ENCODE measurements at places on chromosomes 2 and 18.

DNA sequence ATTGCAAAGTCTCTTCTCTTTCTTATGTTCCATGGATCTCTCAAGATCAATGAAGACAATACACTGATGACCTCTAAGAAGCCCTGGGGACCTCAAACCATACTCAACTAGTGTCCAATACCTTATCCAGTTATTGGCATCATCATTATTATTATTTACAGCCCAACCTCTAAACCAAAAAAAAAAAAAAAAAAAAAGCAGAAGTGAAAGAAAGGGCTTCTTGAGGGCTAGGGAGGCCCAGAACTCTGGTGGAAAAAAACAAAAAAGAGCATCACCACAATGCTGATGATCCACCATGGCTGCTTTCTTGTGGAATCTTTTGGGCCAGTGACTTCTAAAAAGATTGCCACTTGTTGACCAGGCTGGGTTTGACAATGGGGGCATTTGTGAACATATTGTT lies 324.9 kb downstream of the LPIN1 start:
- no peak for DNase-seq

DNA sequence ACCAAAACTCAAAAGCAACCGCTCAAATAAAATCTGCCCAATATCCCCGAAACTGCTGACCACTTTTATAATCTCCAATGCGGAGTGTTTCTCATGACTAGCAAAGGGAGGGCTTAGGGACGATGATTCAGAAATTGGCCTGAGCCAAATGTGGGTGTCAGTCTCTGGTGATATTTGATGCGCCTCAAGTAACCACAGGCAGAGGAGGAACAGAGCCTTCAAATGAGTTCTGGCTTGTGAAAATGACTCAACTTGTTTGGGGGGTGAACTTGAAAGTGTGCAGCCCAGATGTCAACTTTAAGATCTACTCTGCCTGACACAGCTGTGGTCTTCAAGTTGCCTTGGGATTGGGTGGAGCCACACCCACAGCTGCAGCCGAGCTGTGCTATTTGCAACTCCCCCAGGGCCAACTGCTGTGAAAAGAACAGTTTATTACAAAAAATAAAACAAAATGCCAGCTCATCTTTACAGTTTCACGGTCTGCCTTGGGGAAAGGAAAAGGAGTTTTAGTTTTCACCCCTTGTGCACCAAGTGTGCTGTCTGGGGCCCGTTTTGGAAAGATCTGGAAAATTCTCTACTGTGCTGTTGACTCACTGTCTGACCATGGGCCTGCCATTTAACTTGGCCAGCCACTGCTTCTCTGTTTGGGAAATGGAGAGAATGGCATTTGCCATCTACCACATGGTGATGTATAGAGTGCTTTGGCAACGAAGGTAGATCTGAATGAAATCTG lies 222.1 kb downstream of the MTX2 start:
- peak; percentile 7 for DNase-seq

DNA sequence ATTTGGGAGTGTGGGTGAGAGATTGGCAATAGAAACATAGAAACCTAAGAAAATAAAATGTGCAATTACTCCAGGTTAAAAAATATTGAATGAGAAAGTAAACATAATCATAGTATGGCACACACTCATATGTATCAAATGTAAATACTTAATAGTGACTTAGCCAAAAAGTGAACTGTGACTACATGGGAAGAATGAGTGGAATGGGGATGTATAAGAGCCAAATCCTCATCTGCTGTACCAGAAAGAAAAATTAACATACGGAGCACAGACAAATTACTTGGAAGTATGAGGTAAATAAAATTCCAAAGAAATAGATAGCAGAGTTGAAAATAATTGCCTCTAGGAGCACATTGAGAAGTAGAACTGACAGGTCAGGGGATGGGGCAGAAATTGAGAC lies 4.0 kb downstream of the FLACC1 start:
- no peak for DNase-seq

DNA sequence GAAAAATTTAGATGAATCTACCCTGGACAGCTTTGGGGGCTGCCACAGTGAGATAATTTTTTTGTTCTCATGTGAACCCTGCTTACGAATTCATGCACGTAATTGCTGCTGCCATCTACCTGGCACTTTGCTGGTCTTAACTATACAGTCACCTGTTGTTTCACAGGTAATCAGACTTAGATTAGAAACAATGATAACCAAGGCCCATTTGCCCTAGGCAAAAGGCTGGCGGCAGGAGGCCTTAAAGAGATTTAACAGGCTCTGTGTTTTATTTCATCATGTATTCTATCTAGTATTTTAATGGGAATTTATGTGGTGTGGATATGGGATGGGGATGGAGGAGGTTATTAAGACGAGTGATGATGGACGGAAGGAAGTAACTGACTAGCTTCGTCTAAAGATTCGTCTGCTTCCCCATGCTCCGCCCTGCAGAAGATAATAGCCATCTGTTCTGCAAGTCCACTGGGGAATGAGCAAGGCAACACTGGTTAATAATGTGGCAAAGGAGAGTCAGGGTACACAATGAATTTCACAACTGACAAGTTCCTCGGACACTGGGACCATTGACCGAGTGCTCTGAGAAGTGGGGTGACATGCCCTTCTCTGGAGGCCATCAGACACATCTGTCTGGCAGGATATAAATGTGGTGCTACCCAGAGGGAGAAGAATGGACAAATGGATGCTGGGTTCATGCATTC lies 291.8 kb upstream of the TNP1 start:
- DNase-seq: no peak

DNA sequence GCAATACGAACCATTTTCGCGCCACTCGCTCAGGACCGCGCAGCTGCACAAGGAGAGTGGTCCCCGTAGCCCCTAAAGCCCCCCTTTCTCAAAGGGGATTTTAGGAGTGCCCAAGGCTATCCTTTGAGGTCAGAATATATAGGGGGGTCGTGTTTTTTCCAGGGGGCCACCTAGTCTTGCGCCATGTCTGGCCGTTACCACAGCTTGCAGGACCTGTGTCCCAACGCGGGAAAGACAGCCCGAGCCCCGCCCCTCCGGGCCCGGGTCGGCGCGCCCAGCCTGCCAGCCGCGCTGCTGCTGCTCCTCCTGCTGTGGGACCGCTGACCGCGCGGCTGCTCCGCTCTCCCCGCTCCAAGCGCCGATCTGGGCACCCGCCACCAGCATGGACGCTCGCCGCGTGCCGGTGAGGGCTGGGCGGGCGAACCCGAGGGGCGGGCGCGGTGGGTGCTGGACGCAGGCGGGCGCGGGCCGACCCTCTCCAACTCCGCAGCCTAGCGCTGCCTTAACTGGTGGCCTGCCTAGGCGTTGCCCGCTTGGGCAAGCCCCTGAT lies at the start of gene CDCA7:
Gene CDCA7, plus strand, starts transcription at position 291 of the 550 bp plus-strand sequence. Its CDS starts 92 bp downstream, at position 383.
- no peak for DNase-seq

DNA sequence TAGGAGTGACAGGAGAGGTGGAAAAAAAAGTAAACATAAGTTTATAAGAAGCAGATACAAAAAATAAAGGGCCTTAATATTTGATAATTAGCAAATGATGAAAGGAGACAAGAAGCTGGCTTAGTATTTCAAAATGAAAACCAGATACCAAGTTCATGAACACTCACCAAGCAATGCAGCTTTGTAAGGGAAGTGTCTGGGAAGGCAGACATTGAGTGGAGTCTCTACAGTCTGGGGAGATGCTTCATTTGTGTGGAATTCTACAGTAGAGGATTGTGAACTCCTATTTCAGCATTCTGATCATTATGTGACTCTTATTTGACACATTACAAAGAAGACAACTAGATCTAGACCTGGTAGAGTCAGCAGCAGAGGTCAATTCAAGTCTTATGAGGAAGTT lies 1072.7 kb downstream of the DSC3 start:
- DNase-seq: no peak

GRCh38 chr2:3107567-3107966 lies 270.1 kb downstream of the EIPR1 start:
- DNase-seq: no peak

- no peak for DNase-seq
These were observed 21.1 kb downstream of the ANTXR1 start for GRCh38 chr2:69034122-69034521.

DNA sequence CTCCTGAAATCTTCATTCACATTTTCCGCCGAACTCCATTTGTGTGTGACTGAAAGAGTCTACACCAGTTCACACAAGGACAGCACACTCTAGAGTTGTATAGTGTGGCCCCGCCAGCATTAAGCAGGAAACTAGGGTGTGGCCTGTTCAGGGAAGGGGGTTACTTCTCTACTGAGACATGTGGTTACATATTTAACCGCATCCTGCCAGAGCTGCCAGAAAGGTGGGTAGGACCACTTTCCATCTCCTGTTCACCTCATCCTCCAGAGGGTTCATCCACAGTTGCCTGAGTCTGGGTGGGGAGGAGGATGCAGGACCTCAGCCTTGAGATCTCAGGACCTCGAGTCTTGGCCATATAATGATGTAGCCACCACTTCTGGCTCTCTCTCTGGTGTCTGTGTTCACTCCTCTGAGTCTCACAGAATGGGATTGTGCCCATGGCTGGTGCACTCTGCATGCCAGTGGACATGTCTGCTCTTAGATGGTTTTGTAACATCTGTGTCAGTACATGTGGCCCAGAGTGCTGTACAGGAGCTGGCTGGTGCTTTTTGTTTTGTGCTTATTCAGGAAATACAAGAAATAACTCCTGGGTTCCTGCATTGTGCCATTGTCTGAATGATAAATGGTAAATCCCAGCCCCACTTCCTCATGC lies 7.7 kb upstream of the SP140L start:
- peak; percentile 66 for DNase-seq

GRCh38 chr2:201420442-201421113 lies 30.7 kb downstream of the TRAK2 start:
- no peak for DNase-seq

GRCh38 chr2:96024336-96025193 lies 10.2 kb downstream of the GPAT2 start:
- DNase-seq: no peak

DNA sequence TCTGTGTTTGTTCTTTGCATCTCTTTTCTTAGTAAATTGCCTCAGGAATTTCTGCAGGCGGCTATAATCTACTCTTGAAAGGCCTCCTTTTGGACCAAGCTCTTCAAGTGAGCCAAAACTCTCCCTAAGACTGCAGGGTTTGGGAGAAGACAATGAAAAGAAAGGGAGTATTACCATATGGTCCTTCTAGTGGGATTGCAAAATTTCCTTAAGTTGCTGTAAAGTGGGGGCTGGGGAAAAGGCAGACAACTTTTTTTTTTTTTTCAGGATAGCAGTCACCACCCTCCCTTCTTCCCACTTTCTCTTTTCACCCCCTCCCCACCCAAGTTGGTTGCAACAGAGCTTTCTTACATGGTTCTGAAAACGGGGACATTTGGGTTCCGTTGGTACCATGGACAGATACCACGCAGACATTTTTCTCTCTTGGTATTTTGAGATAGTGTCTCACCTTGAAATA lies 183.7 kb downstream of the FHOD3 start:
- no peak for DNase-seq

GRCh38 chr2:159209341-159210306 lies 76.9 kb downstream of the WDSUB1 start:
- DNase-seq: peak; percentile 25

DNA sequence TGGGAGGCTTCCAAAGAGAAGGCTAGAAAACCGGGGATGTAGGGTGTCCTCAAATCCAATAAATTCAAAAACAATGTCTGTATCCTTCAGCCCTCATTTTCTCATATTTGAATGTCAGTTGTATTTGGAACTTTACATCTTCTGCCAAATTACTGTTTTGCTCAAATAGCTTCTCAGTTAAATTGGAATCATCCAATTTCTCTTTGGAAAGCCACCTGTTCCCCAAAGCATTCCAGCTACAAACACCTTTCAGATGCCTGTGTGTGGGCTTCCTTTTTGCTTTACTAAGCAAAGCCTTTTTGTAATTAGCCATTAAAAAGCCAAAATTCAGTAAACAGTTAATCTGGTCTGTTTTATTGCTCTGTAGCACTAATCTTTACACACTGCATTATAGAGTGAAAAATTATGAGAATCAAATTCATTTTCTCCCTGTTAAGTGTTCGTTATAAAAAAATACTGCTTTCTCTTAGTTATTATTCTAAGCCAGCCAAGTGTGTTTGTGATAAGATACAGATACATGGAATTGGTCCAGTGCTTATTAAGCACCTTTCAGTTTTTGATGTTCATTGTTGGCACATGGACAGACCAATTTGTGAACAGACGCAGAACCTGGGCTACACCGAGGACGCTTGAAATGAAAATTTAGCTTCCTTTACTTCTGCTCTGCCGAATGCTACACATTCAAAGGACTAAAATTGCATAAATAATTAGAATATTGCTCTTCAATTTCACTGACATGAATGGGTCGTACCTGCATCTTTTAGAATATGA lies 151.6 kb downstream of the RTN4 start:
- DNase-seq: no peak

All from stimulated activated CD8-positive, alpha-beta memory T cell treated with anti-CD3 and anti-CD28 coated beads, Interleukin-7, amount 100 ng/mL, for 4 hours (primary cell).